HuH-7 (cell line): ENCODE measurements at places on chromosomes 5 and 9.

GRCh38 chr5:115360046-115360685, 63.7 kb upstream of the CCDC112 start:
- no peak for DNase-seq

DNA sequence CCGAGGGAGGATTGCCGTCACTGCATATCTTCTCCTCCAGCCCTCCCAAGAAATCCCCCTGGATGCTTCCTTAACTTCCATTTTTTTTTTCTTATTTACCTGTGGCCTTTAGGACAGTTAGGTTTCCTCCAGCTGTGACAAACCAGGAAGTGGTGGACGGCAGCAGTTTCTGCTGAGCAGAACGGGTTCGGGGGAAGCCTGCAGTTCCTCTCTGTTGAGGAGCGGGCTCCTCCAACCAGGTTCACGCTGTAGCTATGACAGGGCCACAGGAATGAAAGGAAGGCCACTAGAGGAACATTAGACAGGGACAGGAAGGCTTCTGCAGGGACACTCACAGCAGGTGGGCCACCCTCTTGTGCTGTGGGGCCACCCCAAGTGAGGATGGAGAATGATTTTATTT, 76.7 kb upstream of the SYK start:
- no peak for DNase-seq

DNA sequence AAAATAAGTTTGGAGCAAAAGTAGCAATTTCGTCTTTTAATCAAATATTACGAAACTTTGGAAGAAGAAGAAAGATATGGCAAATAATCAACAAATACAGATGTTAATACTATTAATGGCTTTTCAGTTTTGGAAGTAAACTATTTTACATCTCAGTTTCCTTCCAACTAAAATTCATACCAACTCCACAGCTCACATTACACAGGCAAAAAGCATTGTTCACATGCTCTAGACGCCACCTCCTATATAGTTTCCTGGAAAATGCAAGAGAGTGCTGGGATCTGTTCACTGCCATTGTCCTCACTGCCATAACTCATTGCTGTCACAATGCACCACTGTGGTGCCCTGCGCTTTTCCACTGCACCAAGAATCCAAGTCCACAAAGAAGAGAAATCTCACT, 149.0 kb upstream of the FTMT start:
- no peak for DNase-seq

DNA sequence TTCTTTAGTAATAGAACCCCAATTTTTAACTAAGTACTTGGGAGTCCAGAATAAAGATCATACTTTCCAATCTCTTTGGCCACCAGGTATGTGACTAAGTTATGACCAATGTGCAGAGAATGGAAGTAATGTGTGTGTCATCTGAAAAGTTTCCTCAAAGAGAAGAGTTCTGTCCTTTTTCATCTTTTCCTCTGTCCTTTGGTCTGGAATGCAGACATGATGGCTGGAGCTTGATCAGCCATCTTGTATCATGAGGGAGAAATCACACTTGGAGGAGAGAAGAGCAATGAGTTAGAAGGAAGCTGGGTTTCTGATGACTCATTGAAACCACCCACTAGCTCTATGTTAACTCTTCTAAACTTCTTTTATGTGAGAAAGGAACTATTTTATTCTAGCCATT, 5.5 kb upstream of the CPEB4 start:
- no peak for DNase-seq

DNA sequence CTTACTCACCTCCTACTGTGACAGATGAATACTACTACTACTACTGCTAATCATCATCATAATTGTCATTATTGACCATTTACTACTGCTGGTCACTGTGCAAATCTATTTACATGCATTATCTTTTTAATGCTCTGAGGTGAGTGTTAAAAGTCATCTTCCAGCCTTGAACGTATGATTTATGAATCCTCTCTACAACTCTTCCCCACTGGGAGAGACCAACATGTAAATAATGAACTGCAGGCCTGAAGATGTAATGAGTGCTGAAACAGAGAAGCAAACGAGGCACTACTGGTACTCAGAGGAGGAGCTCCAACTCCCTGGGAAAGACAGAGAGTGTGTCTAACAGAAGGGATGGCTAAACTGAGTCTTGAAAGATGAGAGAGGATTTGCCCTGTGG, 95.4 kb downstream of the JAKMIP2 start:
- no peak for DNase-seq

DNA sequence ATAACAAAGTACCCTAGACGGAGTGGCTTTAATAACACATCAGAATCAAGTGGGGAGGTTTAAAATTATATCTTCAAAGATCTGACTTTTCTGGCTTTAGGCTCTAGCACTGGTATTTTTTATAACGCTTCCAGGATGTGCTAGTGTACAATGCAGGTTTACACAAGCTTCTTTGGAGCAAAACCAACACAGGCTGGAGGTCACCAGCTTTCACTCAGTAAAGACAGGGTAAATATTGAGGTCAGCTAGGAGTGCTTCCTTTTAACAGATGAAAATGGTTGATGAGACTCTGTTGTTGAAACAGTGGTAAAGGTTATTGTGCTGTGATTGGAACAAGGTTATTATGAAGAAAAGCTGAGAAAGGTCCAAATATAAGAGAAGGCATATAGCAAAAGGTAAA, 414.2 kb downstream of the TAF11L14 start:
- no peak for DNase-seq

GRCh38 chr9:116208417-116209232, 55.0 kb downstream of the PAPPA start:
- no peak for DNase-seq

DNA sequence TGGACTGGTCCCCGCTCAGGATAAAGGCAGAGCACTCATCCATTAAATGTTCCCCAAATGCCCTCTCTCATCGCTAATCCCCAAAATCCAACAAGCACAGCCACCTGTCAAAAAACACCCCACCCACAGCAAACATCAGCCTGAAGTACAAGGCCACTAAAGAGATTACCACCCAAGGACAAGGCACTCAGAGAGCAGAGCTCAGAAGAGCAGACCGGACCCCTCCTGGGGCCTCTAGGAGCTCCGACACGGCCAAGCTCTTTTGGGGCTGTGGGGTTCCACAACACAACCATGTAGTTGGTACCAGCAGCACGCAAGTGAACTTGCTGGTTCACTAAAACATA, 9.8 kb downstream of the VDAC1 start:
- DNase-seq, result no peak

DNA sequence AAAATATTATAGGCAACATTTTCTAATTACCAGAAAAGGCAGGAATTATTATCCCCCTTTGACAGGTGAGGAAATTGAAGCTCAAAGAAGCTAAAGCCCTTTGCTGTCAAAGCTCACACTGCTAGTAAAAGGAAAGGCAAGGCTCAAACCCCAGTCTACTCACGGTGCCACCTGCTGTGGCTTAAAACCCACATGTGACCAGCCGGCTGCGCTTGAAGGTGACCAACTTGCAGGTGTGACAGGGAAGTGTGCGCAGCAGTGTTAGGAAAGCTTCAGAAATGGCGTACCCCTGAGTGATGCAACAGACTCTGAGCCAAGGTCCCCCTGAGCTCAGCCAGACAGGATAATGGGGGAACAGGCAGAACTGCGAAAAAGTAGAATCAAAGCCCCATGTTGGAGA, 45.2 kb downstream of the PAX5 start:
- no peak for DNase-seq

DNA sequence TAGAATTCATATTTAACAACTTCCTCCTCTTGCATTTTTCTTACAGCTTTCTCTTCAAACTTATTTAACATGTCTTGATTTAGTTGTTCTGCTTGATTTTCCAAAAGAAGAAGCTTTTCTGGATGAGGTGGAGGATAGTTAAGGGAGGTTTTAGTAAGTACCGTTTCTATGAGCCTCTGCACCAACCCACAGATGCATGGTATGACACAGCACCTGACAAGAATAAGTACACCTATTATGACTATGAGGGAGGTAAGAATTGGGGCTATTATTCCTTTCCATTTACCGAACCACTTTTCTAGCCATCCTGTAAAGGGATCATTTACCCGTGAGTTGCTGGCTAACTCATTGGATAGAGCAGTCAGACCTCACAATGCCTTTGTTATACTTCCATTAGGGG, 2.5 kb upstream of the HMGCS1 start:
- no peak for DNase-seq

GRCh38 chr5:135066781-135067180, 32.8 kb upstream of the PITX1 start:
- no peak for DNase-seq
